GM13976 (cell line): ENCODE measurements at places on chromosomes 4 and X.

DNA sequence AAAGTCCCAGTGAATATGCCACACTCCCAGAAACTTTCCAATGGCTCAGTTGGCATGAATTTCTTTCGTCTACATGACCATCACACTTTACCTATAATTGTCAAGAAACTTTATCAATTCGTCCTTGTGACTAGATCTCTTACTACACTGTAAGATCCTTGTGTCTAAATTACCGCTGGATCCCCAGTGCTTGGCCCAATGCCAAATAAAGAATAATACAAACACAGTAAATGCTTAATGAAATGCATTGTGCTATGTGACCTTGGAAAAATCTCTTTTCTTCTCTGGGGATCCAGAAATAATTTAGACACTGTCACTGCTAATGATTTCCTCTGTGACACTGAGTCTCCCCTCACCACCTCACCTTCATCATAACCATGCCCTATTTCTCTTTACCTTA lies 137.9 kb downstream of the VSIG4 start:
- DNase-seq = no peak

- DNase-seq = peak; percentile 20
Observed at GRCh38 chr4:152399246-152399645, 136.6 kb downstream of the FBXW7 start.

DNA sequence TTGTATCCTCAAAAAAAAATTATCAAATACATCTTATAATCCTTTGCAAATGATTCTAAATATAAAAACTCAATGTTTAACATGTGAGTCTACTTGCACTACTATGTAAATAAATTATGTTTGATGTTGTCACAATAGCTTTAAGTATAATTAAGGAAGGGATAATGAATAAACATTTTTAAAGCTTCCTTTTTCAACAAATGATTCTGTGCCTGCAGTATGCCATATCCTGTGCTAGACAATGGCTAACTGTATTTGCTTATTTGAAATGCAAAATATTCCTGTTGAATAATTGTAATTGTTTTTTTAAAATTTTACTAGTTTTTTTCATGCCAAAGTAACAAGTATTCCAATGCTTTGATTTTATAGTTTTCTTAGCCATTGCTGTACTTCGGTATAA lies 59.0 kb upstream of the NDUFC1 start:
- DNase-seq = no peak

DNA sequence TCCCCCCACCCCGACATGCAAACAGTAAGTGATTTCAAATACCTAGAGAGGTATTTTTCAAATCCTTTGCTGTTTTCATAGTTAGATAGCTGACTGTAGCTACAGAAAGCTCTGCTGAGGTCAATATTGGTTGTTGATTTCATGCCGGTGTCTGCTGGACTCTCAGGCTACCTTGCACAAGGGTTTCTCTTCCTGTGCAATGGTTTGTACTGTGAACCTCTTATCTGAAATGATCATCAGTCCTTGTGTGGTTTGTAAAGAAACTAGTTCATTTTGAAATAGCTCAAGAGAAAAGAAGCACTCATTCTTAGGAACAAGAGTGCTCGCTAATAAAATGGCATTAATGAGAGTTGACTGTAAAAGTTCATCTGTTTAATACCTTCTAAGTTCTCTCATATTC lies 2.1 kb downstream of the MTM1 start:
- no peak for DNase-seq

DNA sequence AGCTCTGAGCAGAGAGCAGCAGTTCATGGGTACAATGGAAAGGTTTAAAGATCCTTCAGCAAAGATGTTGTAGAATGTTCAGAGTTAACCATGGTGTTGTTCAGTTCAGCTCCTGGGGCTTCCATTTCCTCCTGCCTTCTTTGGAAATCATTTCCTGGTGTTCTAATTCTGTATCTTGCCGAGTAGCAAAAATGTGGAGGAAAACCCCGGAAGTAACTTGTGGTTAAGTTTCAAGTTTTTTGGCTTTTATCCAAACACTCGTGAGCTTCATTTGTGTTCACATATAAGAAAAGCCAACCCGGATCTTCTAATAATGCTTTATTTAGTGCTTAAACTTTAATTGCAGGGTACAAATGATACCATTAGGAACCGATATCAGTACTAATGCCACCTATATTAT lies 33.6 kb upstream of the ARX start:
- no peak for DNase-seq

DNA sequence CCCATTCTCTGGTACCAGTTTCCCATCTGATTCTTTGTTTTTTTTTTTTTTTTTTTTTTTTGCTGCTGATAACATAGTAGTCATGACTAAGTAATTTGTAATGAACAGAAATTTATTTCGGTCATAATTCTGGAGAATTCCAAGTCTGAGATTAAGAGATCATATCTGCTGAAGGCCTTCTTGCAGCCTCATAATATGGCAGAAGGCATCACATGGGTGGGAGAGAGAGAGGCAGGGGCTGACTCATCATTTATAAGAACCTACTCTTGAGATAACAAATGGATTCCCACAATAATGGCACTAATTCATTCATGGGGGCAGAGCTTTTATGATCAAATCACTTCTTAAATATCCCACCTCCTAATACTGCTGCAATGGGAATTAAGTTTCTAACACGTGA lies 1034.3 kb downstream of the STIM2 start:
- no peak for DNase-seq

DNA sequence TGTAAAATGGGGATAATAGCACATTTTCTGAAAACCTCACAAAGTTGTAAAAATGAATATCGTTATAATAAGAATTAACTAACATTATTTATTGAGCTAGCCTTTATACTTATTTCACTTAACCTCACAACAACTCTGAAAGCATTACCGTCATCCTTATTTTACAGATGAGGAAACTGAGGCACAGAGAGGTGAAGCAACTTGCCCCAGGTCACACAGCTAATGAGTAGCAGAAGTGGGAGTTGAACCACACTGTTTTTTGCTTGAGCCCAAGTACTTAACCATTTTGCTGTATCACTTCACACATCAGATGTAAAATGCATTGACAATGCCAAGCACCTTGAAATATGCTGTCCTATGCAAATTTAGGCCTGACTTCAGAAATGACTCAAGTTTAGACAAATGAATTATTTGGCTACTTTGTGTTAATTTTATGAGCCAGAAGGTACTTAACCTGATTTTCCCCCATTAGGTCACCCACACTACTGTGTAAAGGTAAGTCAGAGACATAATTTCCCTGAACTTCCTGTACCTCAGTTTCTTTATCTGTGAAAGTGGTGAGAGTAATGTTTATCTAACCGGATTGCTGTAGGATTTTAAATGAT lies 23.1 kb downstream of the CD40LG start:
- no peak for DNase-seq

- DNase-seq = no peak
Observed at GRCh38 chrX:14758029-14758491, 114.8 kb downstream of the FANCB start.

- no peak for DNase-seq
Observed at GRCh38 chr4:176186067-176186466, 9.3 kb downstream of the SPATA4 start.

DNA sequence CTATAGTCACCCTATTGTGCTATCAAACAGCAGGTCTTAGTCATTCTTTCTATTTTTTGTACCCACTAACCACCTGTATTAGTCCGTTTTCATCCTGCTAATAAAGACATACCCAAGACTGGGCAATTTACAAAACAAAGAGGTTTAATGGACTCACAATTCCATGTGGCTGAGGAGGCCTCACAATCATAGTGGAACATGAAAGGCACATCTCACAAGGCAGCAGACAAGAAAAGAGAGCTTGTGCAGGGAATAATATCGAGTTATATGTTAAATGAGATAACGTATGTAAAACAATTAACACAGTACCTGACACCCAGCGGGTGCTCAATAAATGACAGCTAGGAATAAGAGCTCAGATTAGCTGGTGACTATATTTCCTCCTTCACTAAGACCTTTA lies 88.1 kb upstream of the WDR44 start:
- DNase-seq = no peak

GRCh38 chr4:106614441-106614840 lies 245.9 kb upstream of the GIMD1 start:
- no peak for DNase-seq

DNA sequence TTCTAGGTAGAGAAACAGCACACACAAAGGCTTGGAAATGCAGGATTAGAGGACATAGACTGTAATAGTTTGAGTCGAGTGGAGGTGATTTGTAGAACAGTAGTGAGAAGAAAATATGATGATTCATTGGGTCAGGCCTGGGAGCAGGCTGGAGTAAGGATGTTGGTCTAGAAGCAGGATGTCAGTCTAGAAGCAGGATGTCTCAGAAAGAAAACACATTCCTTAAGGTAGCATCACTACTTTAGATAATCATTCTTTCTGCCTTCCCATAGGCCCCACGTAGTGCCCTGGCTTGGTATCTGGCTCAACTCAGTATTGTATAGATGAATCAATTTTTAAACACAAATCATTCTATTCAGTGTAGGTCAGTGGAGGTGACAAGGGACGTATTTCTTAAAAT lies 11.2 kb upstream of the DACH2 start:
- no peak for DNase-seq

GRCh38 chr4:8328456-8328855 lies 58.9 kb downstream of the HTRA3 start:
- no peak for DNase-seq

- peak; percentile 32 for DNase-seq
Observed at GRCh38 chrX:76253432-76253831, 80.6 kb downstream of the PBDC1 start.

DNA sequence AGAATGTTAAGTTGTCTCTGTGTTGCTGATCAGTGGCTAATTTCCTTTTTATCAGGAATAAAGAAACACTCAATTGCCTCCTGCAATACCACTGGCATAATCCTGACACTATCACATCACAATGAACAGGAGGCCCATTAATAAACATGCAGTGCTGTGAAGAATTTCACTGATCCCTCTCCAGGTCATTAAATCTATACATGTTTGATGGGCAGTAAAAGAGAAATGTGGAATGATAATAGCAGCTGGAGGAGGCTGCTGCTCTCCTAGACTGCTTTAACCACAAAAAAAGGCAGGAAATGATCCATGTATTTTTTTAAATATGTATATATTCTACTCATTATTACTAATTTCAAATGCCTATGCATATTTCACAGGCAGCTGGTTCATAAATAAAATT lies 202.1 kb downstream of the CENPC start:
- no peak for DNase-seq

- peak; percentile 69 for DNase-seq
Observed at GRCh38 chrX:23756165-23756564, 13.1 kb upstream of the ACOT9 start.

GRCh38 chrX:152259150-152259549 lies 120.8 kb upstream of the MAGEA10 start:
- DNase-seq = no peak

GRCh38 chr4:8897251-8898167 lies 25.9 kb upstream of the HMX1 start:
- DNase-seq = no peak

- no peak for DNase-seq
Observed at GRCh38 chr4:23932901-23933308, 43.1 kb upstream of the PPARGC1A start.

- no peak for DNase-seq
Observed at GRCh38 chr4:74016068-74016467, 17.6 kb upstream of the CXCL5 start.

DNA sequence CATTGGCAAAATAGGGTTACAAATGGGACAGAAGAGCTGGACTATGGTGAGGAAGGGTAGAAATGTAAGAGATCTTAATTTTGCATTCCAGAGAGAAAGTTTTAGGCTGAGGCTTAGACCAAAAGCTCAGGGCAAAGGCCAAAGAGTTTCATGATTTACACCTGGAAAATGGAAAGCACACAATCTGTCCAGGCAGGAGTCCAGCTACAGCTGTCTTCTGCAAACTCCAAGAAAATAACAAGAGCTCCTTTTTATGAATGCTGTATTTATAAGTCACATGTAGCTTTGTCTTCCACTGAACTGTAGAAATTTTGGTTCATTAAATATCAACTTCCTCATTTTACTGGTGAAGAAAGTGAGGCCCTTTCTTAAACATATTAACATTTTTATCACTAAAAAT lies 288.0 kb upstream of the ATOH1 start:
- DNase-seq = no peak

DNA sequence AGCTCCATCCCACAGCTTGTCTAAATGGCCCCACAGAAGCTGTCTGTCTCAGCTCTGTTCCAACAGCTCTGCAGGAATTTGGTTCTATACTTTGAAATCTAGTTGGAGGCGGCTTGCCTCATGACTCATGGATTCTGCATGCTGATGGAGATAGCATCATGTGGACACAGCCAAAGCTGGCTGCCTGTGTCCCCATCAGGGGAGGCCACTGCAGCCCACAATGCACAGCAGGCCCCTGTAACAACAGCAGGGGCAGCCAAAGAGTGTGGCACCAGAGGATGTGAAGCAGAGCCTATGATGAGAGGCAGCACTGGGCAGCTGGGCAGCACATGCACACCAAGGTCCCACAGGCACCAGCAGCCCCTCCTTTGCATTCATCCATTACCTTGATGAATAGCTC lies 67.2 kb downstream of the DCAF12L1 start:
- DNase-seq = no peak

GRCh38 chrX:47687263-47687662 lies 28.3 kb upstream of the UXT start:
- DNase-seq = no peak

GRCh38 chr4:111946800-111947199 lies 198.5 kb upstream of the FAM241A start:
- no peak for DNase-seq

DNA sequence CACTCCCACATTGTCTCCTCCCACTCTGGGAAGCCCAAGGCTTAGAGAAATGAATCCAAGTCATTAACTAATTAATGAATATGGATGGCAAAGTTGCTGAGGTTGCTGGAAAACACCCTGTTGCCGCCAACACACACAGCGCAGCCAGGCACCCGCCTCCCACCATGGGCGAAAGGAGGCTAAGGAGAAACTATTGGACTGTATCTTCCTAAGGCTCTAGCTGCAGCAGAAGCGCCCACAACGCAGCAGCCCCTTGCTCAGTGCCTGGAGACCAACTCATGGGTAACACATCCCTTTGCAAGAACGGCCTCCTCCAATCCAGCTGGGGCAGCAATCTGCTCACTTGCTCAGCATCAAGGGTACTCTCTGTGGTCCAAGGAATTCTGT lies 34.2 kb downstream of the TSC22D3 start:
- no peak for DNase-seq

GRCh38 chr4:68359508-68359907 lies 9.6 kb upstream of the YTHDC1 start:
- no peak for DNase-seq

DNA sequence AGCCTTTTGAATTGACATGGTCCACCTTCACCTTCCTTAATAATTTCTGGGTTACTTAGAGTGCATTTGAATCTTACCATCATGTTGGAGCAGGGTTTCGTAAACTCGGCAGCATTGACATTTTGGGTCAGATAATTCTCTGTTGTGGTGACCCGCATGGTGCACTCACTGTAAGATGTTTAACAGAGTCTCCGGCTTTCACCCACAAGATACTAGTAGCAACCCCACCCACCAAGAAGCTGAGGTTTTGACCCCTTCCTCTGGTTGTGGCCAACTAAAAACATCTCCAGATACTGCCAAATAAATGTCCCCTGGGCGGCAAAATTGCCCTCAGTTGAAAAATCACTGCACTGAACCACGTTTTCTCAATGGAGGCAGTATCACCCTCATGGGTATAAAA lies 62.7 kb downstream of the CHST7 start:
- DNase-seq = no peak

GRCh38 chr4:8528713-8529112 lies 51.5 kb upstream of the GPR78 start:
- DNase-seq = no peak

GRCh38 chr4:149784018-149784417 lies 31.6 kb downstream of the IQCM start:
- DNase-seq = no peak
